ENCODE measurements at places on chromosomes 6 and 20. TPM values are rescaled to one million over a fixed set of nuclear protein-coding genes. Genes with fewer than 3 reads are reported as not detected.

GRCh38 chr6:45466686-45467085, 89.0 kb upstream of the SUPT3H start:
- no peak for DNase-seq

DNA sequence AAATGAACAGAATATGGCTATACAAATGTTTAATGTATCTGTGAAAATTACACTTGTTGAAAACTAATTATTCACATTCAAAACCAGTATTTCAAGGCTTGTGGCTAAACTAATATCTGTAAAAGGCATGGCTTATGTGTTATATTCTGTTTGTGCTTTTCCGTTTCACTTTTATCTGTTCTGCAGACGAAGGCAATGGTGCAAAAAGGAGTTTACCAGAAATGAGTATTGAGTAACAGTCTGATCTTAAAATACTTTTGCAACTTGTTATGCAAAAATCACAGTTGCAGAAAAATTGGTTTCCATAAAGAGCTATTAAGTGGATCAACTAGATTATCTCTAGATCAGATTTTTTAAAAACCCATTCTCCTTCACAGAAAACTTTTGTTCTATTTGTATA, 9.4 kb upstream of the STX11 start:
- no peak for DNase-seq

Gene EBF4
- not detected for polyA plus RNA-seq

DNA sequence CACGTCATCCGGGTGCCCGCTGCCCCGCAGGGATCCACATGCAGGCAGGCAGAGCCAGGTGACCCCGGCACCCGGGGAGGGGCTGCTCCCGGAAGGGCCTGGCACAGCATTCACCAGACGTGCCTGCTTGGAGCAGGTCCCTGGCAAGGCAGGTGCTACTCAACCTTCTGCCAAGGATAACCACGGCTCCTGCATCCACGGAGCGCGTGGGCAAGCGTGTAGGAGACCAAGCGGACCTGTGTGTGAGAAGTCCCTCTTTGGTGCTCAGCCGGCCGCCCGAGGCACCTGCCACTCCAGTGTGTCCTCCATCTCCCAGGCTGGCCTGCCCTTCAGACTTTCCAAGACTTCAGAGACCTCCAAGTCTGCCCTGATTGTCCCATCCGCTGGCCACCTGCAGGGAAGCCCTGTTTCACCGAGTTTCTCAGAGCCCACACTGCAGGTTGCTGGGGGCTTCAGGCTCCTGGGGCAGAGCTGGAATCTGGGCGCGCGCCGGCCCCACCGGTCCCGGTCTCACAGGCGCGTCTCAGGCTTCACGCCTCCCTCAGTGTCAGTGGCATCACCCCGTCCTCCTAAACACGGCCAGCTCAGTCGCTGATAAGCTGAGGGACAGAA, 124.3 kb downstream of the DLL1 start:
- no peak for DNase-seq

DNA sequence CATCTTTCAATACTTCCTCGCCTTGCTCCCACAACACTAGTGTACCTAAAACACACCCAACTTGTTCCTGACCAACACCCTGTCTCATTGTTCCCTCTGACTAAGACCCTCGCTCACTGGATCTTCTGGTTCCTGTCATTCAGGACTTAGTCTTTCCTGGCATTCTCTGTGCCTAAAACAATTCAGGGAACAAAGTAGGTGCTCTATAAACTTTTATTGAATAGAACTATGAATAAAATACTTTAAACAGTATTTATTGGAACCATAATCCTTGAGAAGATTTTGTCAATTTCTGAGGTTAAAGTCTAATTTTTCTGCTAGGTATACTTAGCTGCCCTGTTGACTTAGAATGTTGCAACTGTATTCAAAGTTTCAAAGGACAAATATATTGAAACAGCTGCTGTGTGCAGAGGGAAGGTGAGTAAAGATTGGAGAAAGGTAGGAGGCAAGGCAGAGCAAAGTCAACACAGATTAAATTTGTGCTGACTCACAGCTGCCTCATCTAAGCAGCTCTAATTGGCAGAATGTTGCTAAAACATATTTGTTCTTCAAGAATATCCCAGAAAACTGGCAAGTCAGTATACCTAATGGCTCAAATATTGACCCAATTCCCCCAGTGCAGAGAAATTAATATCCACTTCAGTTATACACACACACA, 37.6 kb downstream of the GSTA2 start:
- DNase-seq, result no peak

DNA sequence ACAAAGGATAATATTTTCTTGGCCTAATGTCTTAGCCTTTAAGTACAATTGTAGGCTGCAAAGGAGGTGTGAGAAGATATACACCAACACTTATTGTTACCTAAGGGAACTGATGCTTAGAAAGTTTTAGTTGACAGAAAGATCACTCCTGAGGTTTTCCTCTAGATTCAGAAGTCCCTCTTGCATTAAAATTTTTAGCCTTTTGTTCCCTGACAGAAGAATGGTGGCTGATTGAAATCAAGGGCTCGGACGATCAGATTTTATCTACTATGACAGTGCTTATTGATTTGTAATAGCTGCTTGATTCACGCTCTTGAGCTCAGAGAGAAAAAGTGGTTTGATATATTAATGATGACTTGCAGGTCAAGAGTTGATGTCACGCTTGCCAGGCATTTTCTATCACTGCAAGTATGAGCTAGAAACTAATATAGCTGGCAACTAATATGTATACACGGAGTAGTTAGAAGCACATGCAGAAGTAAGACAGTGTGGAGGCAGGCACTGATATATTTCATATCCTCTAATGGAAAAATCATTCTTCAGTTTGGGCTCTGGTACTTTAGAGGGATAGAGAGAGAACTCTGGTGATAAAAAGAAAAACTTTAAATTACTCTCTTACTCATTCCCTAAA, 246.6 kb upstream of the ID4 start:
- no peak for DNase-seq

Measured in keratinocyte (primary cell).